ENCODE measurements at places on chromosomes 6 and 20.

GRCh38 chr6:73691512-73691911, 4.5 kb upstream of the CD109 start:
- DNase-seq = no peak

GRCh38 chr20:13684566-13685222, 46.0 kb upstream of the TASP1 start:
- no peak for DNase-seq

DNA sequence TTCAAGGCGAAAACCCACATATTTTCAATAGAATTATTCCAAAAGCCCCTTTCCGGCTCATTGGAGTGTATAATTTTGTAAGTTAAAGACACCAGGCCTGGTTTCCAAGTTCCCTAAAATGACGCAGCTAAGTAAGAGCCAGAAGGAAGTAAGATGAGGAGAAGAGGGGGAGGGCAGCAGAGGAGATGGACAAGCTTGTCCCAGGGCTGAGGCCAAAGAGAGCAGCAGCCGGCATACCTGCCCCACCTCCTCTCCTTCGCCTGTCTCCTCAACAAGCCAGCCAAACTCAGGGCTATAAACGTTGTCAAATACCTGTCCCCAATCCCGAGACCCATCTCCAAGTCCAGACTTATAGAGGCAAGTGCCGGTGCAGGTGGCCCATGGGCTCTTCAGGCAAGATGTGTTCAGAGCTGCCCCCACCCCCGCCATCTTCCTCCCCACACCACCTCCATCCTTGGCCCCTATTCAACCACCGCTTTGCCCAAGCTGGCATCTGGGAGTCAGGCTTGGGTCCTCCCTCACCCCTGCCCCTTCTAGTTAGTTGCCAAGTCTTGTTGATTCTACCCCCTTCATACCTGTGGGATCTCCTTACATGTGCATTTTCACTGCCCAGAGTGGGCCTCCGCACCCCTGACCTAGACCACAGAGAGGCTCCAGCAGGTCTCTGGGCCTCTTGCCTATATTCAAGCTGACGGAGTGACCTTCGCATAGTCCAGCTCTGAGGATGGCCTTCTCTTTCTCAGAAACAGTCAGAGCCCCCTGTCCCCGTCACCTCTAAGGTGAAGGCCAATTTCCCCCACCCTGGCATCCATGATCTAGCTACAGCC, 75.7 kb upstream of the SIRPA start:
- DNase-seq = no peak

GRCh38 chr20:57383447-57384347, 7.5 kb upstream of the RBM38 start:
- DNase-seq = no peak

Measured in WTC11 (cell line).